Activated naive CD8-positive, alpha-beta T cell treated with anti-CD3 and anti-CD28 coated beads for 36 hours (primary cell): ENCODE measurements at places on chromosomes 6 and 20. TPM values are rescaled to one million over a fixed set of nuclear protein-coding genes. Genes with fewer than 3 reads are reported as not detected.

The TMX4 gene
- 23.6 TPM for total RNA-seq

The SMOC2 gene
- not detected for total RNA-seq

The MYLK2 gene
- 0.36 TPM for total RNA-seq

The LTA gene
- 328 TPM for total RNA-seq

The ARMC2 gene
- 3.5 TPM for total RNA-seq
